ENCODE measurements at places on chromosomes 4 and X.

GRCh38 chrX:115324194-115324593 is 34.7 kb downstream of the LUZP4 start:
- H3K4me1 ChIP-seq: no peaks in the 10 kb centered on the region
- no peaks in the 10 kb centered on the region for H3K36me3 ChIP-seq
- H3K4me3 ChIP-seq: no peak overlapping the region
- H3K27me3 ChIP-seq: no peaks in the 10 kb centered on the region
- H3K27ac ChIP-seq: no peak overlapping the region
- DNase-seq: no peak

- no peaks in the 10 kb centered on the region for H3K27me3 ChIP-seq
- no peaks in the 10 kb centered on the region for H3K36me3 ChIP-seq
- no peak overlapping the region for H3K27ac ChIP-seq
- no peak for DNase-seq
Observed at GRCh38 chr4:53003959-53004358, 141.8 kb downstream of the RASL11B start.

DNA sequence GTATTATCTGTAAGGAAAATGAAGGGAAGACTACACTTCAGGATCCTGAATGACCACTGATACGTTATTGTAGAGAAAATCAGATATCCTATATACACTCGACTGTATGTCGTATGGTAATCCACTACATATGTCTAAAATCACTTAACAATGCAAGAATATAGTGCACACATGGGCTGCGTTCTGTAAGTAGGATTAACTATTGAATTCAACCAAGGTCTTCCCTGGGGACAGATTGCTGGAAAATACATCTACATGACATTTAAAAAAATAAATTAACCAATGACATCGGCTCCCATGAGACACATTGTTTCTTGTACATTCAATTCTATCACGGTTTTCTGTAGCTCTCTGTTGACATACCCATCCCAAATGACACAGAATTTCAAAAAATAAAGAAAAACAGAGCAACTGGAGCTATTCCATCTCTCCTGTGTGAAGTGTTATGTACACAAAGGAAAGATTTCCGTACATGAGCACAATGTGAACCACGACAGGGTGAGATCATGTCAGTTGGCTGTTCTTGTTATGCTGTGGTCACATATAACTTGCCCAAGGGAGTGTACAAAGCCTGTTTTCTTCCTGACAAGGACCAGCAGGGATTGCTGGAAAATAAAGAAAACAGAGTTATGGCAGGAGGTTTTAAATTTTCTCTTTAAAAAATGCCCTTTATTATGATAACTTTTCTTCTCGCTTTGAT is 6.1 kb downstream of the ENOX2 start:
- H3K36me3 ChIP-seq: no peaks in the 10 kb centered on the region
- H3K27me3 ChIP-seq: no peaks in the 10 kb centered on the region
- no peak overlapping the region for H3K4me3 ChIP-seq
- DNase-seq: no peak
- peak overlapping the region; percentile 11 for H3K27ac ChIP-seq

- H3K27ac ChIP-seq: no peak overlapping the region
- DNase-seq: no peak
- H3K4me1 ChIP-seq: peaks cover 7% of the 10 kb centered on the region
- no peak overlapping the region for H3K4me3 ChIP-seq
Observed at GRCh38 chr4:56874166-56874565, 33.5 kb upstream of the REST start.

DNA sequence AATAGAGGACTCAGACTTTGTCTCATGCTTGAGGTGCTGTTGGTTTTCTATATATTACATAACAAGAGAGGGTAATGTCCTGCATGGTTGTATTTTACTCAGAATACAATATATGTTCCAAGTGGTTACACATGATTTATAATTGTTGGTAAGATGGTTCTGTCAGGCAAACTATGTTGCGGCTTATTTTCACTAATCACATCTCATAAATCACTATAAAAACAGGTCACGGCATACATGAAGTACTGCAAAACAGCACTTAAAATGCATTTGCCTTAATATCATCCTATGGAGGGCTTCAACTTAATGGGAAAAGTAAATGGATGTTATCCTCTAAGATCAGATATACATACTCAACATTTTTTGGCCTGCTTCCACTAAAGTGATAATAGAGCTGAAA is 246.0 kb upstream of the ARSJ start:
- no peak overlapping the region for H3K27ac ChIP-seq
- no peaks in the 10 kb centered on the region for H3K4me1 ChIP-seq
- H3K36me3 ChIP-seq: no peaks in the 10 kb centered on the region
- no peak for DNase-seq
- H3K27me3 ChIP-seq: no peaks in the 10 kb centered on the region

DNA sequence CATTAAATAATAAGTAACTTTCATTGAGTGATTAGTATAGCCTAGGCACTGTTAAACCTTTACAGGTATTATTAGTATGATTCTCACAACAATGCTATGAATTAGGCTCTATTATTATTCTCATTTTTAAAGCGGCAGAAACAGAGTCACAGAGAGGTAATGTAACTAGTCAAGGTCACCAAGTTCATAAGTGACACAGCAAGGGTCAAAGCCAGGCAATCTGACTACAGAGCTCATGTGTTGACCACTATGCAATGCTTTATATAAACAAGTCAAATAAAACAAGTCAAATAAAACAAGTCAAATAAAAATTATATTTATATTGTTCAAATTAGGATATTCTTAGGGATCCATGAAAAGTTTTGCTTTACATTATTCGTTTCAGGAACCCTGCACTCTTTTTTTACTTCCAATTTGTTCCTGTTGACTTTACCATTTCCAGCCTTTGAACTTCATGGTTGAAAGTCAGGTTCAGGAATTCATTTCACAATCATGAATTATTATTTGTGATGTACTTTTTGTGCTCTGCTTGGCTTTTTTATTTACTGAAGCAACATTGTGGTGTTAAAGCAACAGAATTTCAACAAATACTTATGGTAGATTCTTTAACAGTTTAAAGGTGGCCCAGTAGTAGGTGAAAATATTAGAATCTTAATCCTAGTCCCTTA is 18.0 kb upstream of the ZC4H2 start:
- no peak for DNase-seq
- no peaks in the 10 kb centered on the region for H3K27me3 ChIP-seq

GRCh38 chr4:55395218-55395528 is 584 bp upstream of the TMEM165 start:
- peaks cover 26% of the 10 kb centered on the region for H3K4me1 ChIP-seq
- peak overlapping the region; percentile 99 for H3K27ac ChIP-seq
- no peaks in the 10 kb centered on the region for H3K27me3 ChIP-seq

GRCh38 chrX:71228063-71228642 is 5.1 kb downstream of the GJB1 start:
- no peaks in the 10 kb centered on the region for H3K27me3 ChIP-seq
- H3K36me3 ChIP-seq: no peaks in the 10 kb centered on the region
- no peak for DNase-seq
- no peaks in the 10 kb centered on the region for H3K4me1 ChIP-seq
- no peak overlapping the region for H3K27ac ChIP-seq

DNA sequence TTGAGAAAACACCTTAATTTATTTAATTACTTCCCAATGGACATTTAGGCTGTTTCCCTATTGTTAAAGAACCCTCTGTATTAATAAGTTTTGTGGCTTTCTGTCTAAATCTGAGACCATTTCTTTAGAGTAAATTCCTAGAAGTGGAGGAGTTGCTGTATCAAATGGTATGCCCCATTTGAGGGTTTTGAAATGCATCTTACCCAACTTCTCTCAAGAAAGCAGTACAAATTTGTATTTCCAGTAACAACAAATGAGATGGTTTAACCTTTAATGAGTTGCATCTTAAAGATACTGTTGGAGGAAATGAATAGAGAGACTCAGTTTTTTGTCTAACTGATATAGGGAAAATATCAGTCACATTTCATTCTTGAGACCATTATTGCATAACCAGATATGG is 70.5 kb upstream of the CBLL2 start:
- no peaks in the 10 kb centered on the region for H3K36me3 ChIP-seq
- H3K27me3 ChIP-seq: no peaks in the 10 kb centered on the region
- H3K4me1 ChIP-seq: no peaks in the 10 kb centered on the region
- DNase-seq: no peak

DNA sequence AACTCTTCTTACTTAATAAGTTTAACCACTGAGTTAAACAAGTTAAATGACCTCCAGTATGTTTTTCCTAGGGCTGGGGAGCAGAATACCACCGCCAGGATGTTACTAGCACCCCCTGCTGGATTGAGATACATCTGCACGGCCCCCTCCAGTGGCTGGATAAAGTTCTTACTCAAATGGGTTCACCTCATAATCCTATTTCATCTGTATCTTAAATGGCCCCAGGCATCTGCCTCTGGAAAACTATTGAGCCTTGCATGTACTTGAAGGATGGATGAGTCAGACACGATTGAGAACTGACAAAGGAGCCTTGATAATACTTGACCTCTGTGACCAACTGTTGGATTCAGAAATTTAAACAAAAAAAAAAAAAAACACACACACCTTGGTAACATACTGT is 61.5 kb upstream of the MMAA start:
- H3K4me1 ChIP-seq: no peaks in the 10 kb centered on the region
- H3K27ac ChIP-seq: no peak overlapping the region
- no peaks in the 10 kb centered on the region for H3K27me3 ChIP-seq
- DNase-seq: no peak

DNA sequence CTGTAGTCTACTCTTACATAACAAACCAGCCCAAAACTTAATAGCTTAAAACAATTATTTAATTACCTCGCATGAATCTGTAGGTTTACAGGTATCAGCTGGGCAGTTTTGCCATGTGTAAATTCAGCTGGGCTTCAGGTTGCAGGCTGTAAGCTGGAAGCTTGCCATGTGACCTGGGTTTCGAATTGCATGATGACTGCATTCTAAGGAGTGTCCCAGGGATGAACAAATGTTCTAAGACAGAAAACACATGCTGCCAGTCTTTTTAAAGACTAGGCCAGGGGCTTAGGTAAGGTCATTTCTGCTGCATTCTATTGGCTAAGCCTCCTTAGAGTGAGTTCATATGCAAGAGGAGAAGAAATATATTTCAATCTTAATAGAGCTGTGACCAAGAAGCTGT is 44.8 kb downstream of the GRIA2 start:
- H3K36me3 ChIP-seq: no peaks in the 10 kb centered on the region
- no peak overlapping the region for H3K4me3 ChIP-seq
- no peak for DNase-seq
- H3K27ac ChIP-seq: no peak overlapping the region

Measured in vagina (tissue), 2 donors.